ENCODE measurements at places on chromosomes 6 and 20.

DNA sequence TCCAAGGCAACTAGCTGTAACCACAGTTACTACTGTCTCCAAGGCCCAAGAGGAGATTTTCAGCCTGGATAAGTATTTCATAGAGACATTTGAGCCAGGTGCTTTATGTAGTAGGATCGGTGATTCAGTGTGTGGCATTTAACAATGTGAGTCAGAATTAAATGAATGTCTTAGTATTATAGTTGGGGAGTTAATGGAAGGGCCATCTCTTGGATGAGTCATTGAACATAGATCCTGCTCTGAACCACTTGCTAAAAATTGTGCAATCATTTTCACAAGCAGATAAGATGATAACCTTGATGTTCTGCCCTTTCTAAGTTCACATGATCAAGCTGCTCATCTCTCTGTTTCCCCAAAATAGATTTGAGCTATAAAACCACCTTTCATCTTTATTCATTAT is 668.9 kb upstream of the CITED2 start:
- DNase-seq = no peak

- no peak for DNase-seq
Observed at GRCh38 chr6:4271761-4272470, 136.5 kb upstream of the ECI2 start.

GRCh38 chr6:101832371-101832770 is 438.9 kb downstream of the GRIK2 start:
- peak; percentile 63 for DNase-seq

GRCh38 chr20:16703570-16703969 is 26.3 kb upstream of the SNRPB2 start:
- DNase-seq = no peak

- DNase-seq = peak; percentile 6
Observed at GRCh38 chr20:39010496-39010895, 48.4 kb downstream of the DHX35 start.

GRCh38 chr20:63750807-63751470 is 11.4 kb downstream of the SLC2A4RG start:
- DNase-seq = no peak

DNA sequence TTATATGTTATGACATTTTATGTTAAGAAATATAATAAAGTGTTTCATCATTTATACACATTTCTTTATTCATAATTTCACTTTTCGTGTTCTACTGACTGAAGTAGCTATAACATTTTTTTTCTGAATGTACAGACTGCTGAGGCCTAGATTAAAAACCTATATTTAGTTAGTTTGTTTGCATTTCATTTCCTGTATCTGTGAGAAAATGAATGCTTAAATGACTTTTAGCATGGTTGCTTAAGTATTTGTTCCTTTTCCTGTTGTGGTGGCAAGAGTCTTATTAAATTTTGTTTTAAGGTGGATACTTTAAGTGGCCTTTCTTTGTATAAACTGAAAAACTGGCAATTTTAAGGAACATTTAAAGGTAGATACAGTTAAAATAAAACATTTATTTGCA is 779.7 kb upstream of the MAN1A1 start:
- DNase-seq = no peak

DNA sequence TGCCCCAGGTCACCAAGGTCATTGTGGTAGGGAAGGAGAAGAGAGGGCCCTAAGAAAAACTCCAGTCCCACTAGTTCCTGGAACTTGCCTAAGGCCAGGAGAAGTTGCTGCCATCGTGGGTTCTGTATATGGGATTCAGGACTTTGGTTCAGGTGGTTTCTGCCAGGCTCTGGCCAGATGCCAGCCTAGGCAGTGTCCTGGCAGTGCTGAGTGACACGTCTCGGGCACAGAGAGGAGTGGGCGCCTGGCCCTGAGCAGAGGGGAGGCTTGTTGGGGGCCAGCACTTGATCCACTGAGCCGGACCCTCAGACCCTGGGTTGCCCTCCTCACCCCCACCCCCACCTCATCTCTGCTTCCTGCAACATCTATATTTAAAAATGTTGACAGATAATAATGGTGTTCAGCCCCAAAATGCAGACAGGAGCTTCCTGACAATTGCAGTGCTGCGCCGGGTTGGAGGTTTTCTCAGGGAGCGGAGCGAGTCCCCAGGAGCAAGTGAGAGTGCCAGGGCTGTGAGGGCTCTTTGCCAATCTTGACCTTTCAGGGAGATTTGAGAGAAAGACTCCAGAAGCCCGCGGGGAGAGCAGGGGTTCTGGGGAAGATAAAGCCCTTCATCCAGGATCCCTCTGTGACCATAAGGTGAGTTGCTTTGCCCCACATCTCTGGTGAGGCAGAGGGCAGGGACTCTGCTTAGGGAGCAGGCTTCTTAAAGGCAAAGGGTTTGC is 71.9 kb downstream of the PHACTR3 start:
- DNase-seq = no peak

GRCh38 chr6:152300517-152300916 is 336.6 kb downstream of the SYNE1 start:
- no peak for DNase-seq

DNA sequence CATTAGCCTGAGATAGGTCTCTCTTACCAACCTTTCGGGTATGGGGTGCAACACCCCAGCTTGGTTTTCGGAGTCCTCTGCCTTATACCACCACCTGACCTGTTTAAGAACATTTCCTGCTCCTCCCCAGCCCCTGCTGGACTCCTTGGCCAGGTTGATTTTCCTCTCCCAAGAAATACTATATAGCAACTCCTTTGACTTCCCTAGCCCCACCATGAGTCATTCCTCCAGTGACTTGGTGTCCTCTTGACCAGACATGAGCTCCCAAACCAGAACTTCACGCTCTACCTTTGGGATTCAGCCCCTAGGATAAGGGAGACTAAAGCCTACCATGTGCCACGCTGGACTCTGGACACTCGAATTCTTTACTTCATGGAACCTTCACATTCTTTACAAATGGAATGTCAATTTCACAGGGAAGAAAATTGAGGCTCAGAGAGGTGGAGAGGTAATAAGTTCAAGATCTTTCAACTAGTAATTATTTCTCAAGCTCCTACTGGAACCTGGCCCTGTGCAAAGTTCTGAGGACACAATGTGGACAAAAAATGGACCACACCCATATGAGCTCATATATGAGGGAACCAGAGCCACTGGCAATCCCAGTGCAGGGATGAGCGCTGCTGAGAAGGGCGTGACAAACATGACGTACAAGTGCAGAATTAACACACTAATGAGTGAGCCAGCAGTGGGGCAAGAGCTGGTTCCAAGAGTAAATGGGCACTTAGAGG is 48.2 kb downstream of the SIRPA start:
- no peak for DNase-seq

- DNase-seq = no peak
Observed at GRCh38 chr20:57047281-57048026, 219.0 kb downstream of the BMP7 start.

GRCh38 chr6:37104824-37105147 is 65.2 kb upstream of the PIM1 start:
- DNase-seq = no peak

DNA sequence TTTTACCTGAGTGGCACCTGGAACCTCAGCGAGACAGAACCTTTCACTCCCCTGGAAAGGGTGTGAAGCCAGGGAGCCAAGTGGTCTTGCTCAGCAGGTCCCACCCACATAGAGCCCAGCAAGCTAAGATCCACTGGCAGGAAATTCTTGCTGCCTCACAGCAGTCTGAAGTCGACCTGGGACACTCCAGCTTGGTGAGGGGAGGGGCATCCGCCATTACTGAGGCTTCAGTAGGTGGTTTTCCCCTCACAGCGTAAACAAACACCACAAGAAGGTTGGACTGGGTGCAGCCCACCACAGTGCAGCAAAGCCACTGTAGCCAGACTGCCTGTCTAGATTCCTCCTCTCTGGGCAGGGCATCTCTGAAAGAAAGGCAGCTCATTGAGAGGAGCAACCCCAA is 134.7 kb upstream of the RSPO3 start:
- no peak for DNase-seq

DNA sequence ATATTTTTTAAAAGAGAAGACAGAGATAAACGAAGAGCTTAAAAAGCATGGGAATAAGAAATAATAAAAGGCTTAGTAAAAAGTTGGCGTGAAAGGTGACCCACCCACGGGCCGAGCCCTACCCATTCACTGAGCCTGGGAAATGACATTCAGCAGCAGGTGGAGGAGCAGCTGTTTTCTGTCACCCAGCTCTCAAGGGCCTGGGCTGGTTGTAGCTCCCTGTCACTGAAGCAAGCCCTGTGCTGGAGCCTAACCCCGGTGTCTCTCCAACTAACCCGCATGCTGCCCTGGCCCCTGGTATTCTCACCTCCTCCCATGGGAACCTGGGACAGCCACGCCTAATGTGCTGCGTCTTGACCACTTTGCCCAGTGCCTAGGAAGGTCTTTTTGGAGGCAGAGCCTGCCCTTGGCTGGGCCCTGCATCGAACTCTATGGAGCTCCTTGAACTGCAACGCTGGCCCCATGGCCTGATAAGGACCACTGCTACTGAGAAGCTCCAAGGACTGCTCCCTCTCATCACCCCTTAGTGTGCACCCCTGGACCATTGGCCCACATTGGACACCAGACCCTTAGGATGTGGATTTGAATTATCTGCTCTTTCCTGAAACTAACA is 68.8 kb upstream of the IYD start:
- DNase-seq = peak; percentile 73

GRCh38 chr6:13559968-13560650 is 14.3 kb upstream of the SIRT5 start:
- peak; percentile 55 for DNase-seq

- no peak for DNase-seq
Observed at GRCh38 chr6:157570104-157570503, 189.1 kb downstream of the ZDHHC14 start.

GRCh38 chr20:7754102-7754501 is 186.2 kb downstream of the HAO1 start:
- no peak for DNase-seq

GRCh38 chr6:110075406-110075805 is 97.3 kb downstream of the GPR6 start:
- DNase-seq = no peak

DNA sequence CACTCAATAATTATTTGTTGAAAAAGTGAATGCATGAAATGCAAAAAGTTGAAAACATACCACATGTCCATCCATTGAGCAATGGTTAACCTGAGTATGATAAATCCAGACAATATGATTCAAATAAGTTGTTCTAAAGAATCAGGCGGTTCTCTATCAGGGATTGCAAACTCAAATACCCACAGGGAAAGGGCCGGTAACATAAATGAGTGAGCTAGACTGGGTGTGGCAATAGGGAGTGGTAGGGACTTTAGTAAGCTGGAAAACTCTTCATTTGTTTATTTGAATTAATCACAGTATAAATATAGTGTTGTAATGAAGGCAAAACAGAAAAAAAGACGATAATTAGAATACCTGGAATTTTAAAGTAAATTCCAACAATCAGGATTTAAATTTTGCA is 106.3 kb downstream of the BCAS1 start:
- no peak for DNase-seq

GRCh38 chr6:16623731-16624130 is 137.5 kb downstream of the ATXN1 start:
- no peak for DNase-seq

DNA sequence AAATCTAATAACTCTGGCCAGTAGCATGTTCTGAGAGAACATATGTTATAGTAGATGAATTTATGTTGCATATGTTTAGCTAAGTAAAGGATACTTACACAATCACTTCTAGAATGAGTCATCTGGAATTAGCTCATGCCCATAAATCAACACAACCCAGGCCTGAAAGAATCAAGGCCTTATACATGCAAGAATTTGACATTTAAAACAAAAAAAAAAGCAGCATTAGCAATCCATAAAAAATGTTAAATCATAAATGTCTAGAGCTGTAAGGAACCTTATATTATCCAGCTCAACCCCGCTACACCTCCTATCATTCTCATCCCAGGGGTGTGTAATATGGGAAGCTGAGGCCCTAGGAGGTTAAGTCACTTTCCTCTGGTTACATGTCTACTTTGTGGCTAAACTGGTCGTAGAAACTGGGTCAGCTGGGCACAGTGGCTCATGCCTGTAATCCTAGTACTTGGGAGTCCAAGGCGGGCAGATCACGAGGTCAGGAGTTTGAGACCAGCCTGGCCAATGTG is 105.2 kb upstream of the CARMIL1 start:
- peak; percentile 4 for DNase-seq

GRCh38 chr6:81572020-81572419 is 180.5 kb downstream of the TENT5A start:
- DNase-seq = no peak

DNA sequence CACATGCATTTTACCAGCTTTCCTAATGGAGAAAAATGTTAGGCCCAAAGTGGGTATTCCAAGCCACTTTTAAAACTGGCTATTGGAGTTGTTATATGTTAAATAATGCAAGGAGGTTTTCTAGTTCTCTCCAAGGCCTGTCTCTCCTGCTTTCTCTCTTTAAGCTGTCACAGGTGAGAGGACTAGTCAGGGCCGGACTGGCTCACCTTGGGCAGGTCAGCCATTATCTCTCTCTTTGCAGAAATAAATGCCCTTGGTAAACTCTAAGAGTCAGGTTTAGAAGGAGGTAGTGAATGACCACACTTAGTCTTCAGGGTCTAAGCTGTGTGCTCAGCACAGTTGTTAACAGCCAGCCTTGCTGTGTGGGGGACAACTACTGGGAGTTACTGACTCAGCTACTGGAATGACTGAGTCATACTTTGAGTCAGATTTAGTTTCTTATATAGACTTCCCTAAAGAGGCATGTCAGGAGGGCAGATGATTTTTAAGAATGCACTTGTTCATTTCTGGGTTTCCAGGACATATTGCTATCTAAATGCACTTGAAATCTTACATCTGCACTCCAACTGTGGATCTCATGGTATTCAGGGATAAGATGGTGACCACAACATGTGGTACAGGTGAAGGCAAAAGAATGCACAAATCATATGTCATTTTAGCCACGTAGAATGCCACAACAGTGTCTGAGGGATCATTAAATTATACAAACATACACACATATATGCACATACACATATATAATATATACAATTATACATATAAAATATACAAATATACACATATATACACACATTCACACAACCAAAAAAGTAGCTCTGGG is 719.4 kb downstream of the EPM2A start:
- DNase-seq = no peak

DNA sequence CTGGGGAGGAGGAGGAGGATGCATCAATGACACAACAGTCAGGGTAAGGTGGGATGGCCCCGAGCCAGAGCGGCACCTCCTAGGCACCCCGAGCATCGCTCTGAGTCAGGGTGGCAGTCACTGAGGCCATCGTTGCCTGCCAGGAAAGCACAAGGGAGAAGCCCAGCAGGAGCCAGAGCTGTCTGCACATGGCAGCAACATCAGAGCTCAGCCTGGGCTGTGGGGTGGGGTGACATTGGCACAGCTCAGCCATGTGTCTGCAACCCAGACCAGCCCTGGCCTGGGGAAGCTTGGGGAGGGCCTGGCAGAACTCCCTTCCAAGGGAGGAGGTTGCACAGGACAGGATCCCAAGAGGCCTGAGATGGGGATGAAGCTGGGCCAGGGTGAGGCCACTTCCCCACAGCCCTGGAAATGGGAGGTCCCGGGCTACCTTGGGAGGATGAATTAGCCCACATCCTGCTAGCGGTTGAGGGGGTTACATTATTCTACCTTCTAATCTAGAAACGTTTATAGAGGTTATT is 255.6 kb downstream of the MAFB start:
- no peak for DNase-seq

GRCh38 chr6:170445971-170446370 is 107.1 kb downstream of the PSMB1 start:
- no peak for DNase-seq

All from NCI-H2171 treated with DMSO at 0.1 percent for 48 hours (cell line).